A549 treated with CpdA at 1 μM for 4 hours (cell line): ENCODE measurements at places on chromosomes 1 and 21. TPM values are rescaled to one million over a fixed set of nuclear protein-coding genes. Genes with fewer than 3 reads are reported as not detected.

Gene DNAJC28
- total RNA-seq = 0.10 to 0.61 TPM (median 0.43 TPM) in 5 replicates

Gene CFHR5
- not detected in 5 replicates for total RNA-seq

Gene E2F2
- total RNA-seq = 2.3 to 2.7 TPM (median 2.5 TPM) in 5 replicates

Gene RAD54L
- total RNA-seq = 10.2 to 12.8 TPM (median 12.1 TPM) in 5 replicates

Gene ASCL5
- total RNA-seq = 0.08 to 0.27 TPM (median 0.09 TPM) in 4 of 5 replicates, not detected in the other

Gene ZFYVE9
- 6.9 to 10.4 TPM (median 7.8 TPM) in 5 replicates for total RNA-seq

Gene SPRR1A
- not detected in 5 replicates for total RNA-seq

Gene SPRR1B
- total RNA-seq = not detected in 5 replicates

Gene CAMK1G
- total RNA-seq = 0.22 to 0.50 TPM (median 0.43 TPM) in 5 replicates

Gene SSX2IP
- 11.1 to 14.5 TPM (median 12.6 TPM) in 5 replicates for total RNA-seq

Gene JMJD4
- total RNA-seq = 23.6 to 29.8 TPM (median 28.2 TPM) in 5 replicates

Gene TMCO2
- not detected in 5 replicates for total RNA-seq

Gene ADAMTS1
- 0.06 to 0.16 TPM (median 0.15 TPM) in 5 replicates for total RNA-seq

Gene SV2A
- total RNA-seq = 0.06 to 0.14 TPM (median 0.11 TPM) in 5 replicates

Gene LCE3D
- total RNA-seq = 0.34 to 0.80 TPM (median 0.59 TPM) in 5 replicates

Gene FABP3
- total RNA-seq = not detected in 5 replicates

Gene TRIM17
- not detected in 5 replicates for total RNA-seq

Gene HOOK1
- total RNA-seq = 0.20 to 0.34 TPM (median 0.24 TPM) in 5 replicates

Gene PTPRC
- total RNA-seq = 0.01 TPM in 1 of 5 replicates, not detected in the others

Gene SPRR5
- not detected in 5 replicates for total RNA-seq

Gene MATN1
- 0.05 to 0.25 TPM (median 0.07 TPM) in 4 of 5 replicates, not detected in the other for total RNA-seq

Gene DDAH1
- 5.6 to 6.9 TPM (median 6.5 TPM) in 5 replicates for total RNA-seq

Gene CLCA4
- not detected in 5 replicates for total RNA-seq

Gene LRRC38
- total RNA-seq = not detected in 5 replicates

Gene ANGPTL1
- total RNA-seq = not detected in 5 replicates

Gene LY9
- total RNA-seq = 0.08 to 0.18 TPM (median 0.14 TPM) in 4 of 5 replicates, not detected in the other

Gene MRPL24
- total RNA-seq = 176 to 207 TPM (median 198 TPM) in 5 replicates

Gene KCNK1
- 14.3 to 20.3 TPM (median 18.1 TPM) in 5 replicates for total RNA-seq

Gene LTN1
- 5.1 to 7.6 TPM (median 7.0 TPM) in 5 replicates for total RNA-seq

Gene HHAT
- 1.4 to 2.2 TPM (median 1.9 TPM) in 5 replicates for total RNA-seq

Gene MYCL
- 0.99 to 1.4 TPM (median 1.3 TPM) in 5 replicates for total RNA-seq

Gene NCMAP
- 0.03 to 0.08 TPM (median 0.04 TPM) in 4 of 5 replicates, not detected in the other for total RNA-seq

Gene IFNLR1
- total RNA-seq = 0.73 to 1.6 TPM (median 1.1 TPM) in 5 replicates

Gene RGS13
- not detected in 5 replicates for total RNA-seq

Gene FGR
- total RNA-seq = 0.05 to 0.08 TPM in 2 of 5 replicates, not detected in the others
